ENCODE measurements at places on chromosomes 6 and 20.

DNA sequence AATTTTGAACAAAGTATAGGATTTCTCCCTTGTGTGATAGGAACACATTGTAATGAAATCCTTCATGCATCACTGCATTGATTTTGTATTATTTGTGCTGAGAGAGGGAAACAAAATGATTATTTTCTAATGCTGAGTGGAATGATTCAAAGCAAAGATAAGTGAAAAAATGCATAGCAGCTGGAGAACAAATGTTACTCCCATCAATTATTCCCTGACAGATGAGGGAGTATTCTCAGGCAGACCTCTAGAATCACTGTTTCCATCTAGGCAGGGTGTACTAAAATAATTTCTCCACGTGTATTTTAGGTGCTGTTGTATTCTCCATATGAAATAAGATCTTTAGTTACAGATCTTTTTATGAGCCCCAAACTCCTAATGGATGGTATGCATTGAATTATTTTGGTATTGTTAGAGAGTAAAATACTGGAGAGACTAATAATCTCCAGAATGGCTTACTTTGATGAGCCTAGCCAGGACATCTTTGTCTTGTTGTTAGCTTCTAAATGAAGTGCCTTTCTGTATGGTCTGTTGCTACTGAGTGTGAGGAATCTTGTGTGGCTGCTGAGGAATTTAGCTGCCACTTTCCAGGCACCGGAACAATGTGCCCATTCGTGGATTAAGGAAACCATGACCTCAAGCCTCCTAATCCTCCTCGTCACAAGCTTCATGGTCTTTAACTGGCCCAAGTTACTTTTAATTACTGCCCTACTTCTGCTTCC is 39.6 kb downstream of the RNF217 start:
- DNase-seq: no peak

- DNase-seq: no peak
Observed at GRCh38 chr20:64115171-64115911, 8.0 kb upstream of the NPBWR2 start.

GRCh38 chr6:15023448-15023847 is 222.4 kb upstream of the JARID2 start:
- DNase-seq: no peak

DNA sequence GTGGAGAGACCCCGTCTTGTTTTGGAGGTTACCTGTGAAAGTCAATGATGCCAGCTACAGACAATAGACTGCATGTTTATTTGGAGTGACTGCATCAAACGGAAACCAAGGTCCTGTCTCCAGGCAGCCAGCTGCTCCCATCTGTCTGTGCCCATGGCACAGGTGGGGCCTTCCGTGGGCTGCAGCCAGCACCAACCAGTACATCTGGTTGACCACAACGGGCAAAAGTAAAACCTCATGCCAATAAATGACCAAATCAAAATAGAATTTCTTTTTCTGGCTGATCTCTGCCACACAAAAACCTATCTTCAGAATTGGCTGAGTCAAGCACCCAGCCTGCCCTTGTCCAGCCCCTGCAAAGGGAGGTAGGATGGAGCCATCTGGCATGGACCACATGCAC is 33.5 kb downstream of the DLL1 start:
- DNase-seq: no peak

DNA sequence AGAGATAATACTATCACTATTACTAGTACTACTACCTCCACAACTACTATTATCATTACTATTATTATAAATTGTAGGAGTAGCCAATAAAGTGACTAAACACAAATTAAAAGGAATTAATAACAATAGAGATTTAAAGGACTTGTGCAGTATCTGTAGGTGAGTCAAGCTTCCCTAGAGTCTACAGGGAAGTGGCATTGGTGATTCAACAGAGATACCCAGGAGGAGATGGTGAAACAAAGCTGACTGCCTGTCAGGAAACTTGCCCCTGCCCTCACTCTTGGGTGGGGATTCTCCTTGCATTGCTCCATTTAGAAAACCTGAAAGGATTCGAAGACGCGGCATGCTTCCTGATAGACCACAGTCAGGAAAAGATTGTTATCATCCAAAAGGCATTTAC is 23.3 kb upstream of the BCLAF1 start:
- DNase-seq: no peak

- no peak for DNase-seq
Observed at GRCh38 chr20:45857882-45858216, 435 bp downstream of the ZSWIM3 start.

DNA sequence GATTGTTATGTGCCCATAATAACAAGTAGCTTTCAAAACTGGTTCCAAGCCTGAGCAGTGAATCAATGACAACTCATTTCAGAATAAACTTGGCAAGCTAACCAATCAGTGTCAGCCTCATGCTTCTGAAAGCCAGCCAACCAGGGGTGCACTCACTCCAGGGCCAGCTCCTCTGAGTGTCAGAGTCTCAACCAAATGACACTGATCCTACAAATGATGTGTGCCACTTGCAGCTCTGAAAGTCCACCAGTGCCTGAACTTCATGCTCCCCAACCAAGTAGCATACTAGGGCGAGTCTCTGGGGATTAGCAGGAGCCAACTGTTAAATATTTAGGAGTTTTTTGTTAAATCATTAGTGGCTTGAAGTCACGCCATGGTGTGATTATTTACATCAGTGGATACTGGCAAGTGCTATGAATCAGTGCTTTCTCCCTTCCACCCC is 4.5 kb downstream of the IYD start:
- peak; percentile 91 for DNase-seq

- DNase-seq: no peak
Observed at GRCh38 chr6:138296381-138296780, 78.1 kb upstream of the PBOV1 start.

- no peak for DNase-seq
Observed at GRCh38 chr6:51570168-51570921, 517.1 kb downstream of the PKHD1 start.

GRCh38 chr6:134666125-134666524 is 283.8 kb downstream of the ALDH8A1 start:
- DNase-seq: no peak

GRCh38 chr6:125924169-125924568 is 32.4 kb upstream of the HINT3 start:
- no peak for DNase-seq

DNA sequence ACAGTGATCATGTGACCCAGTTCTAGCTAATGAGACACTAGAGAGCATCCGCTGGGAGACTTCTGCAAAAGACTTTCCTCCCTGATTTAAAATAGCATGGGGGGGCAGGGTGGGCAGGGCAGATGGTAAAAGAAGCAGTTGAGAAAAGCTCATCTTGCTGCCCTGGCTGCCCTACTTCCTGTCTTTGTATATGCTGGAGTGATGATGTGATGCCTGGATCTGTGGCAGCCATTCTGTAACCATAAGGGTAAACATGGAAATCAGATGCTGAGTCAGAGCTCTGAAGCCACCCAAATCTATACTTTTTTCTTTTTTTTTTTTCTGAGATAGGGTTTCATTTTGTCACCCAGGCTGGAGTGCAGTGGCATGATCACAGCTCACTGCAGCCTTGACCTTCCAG is 25.4 kb downstream of the ZFP64 start:
- no peak for DNase-seq

DNA sequence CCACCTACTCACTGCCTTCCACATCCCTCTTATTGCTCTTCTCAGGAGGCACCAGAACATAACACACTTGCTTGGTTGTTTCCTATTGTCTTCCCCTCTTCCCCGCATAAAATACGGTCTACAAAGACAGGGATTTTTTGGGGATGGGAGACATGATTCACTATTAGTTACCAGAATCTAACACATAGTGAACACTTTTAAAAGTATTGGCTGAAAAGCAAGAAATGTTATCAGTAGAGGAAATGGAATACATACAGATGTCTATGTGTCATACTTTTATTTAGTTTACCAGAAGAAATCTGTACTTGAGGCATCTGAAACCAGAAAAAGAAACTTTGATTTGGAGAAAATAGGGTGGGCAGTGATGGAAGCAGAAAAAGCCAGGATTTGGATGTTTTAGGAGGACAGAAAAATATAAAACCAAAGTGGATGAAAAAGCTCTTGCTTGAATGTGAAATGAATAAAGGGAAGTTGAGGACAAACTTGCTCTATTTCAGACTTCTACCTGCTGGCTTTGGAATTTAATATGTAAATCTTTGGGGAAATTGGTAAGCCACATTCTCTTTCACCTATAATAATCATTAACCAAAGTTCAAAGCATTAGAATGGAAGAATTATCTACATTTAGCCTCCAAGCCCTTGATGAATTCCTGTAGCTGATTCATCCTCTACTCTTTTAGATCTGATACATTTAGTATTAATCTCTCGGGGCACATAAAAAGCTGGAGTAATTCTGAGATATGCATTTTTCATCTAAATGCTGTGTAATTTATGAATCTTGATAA is 82.6 kb downstream of the DOK5 start:
- no peak for DNase-seq
